Calu3 (cell line): ENCODE measurements at places on chromosomes 7 and 10. TPM values are rescaled to one million over a fixed set of nuclear protein-coding genes. Genes with fewer than 3 reads are reported as not detected.

The ATG9B gene
- 7.9 and 17.7 TPM in 2 replicates for total RNA-seq

The MALRD1 gene
- total RNA-seq: not detected in 2 replicates

The NEURL1 gene
- total RNA-seq: 0.22 TPM in 1 of 2 replicates, not detected in the other

The NKX6-2 gene
- total RNA-seq: not detected in 2 replicates

The INA gene
- total RNA-seq: 1.3 and 1.9 TPM in 2 replicates

The C7orf25 gene
- 10.1 and 10.4 TPM in 2 replicates for total RNA-seq

The PRKG1 gene
- 0.21 and 0.81 TPM in 2 replicates for total RNA-seq

The CRHR2 gene
- not detected in 2 replicates for total RNA-seq

GRCh38 chr7:154372011-154372601, 319.9 kb downstream of the DPP6 start:
- no peaks in the 10 kb centered on the region for H3K4me1 ChIP-seq
- H3K4me3 ChIP-seq: no peak overlapping the region
- no peak overlapping the region for H3K27ac ChIP-seq
- H3K36me3 ChIP-seq: no peaks in the 10 kb centered on the region
- no peaks in the 10 kb centered on the region for H3K27me3 ChIP-seq

DNA sequence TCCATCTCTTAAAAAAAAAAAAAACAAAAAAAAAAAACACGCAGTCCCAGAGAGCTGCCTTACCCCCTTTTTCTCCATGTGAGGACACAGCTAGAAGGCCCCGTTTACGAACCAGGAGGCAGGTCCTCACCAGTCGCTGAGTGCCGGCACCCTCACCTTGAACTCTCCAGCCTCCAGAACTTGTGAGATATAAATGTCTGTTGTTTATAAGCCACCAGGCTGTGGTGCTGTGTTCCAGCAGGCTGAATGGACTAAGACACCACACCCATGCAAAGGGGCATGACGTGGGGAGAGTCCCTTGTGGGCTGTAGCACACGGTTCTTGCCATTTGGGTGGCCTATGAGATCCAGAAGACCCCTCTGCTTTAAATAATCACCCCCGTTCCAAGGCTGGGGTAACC, 17.2 kb downstream of the ECHDC3 start:
- H3K36me3 ChIP-seq: peaks cover 21% of the 10 kb centered on the region
- H3K4me1 ChIP-seq: no peaks in the 10 kb centered on the region
- no peak for DNase-seq
- H3K4me3 ChIP-seq: no peak overlapping the region

GRCh38 chr7:25060487-25061055, 64.5 kb downstream of the CYCS start:
- H3K4me1 ChIP-seq: peaks cover 12% of the 10 kb centered on the region
- no peak overlapping the region for H3K4me3 ChIP-seq
- H3K27ac ChIP-seq: no peak overlapping the region
- no peaks in the 10 kb centered on the region for H3K27me3 ChIP-seq
- no peak for DNase-seq

DNA sequence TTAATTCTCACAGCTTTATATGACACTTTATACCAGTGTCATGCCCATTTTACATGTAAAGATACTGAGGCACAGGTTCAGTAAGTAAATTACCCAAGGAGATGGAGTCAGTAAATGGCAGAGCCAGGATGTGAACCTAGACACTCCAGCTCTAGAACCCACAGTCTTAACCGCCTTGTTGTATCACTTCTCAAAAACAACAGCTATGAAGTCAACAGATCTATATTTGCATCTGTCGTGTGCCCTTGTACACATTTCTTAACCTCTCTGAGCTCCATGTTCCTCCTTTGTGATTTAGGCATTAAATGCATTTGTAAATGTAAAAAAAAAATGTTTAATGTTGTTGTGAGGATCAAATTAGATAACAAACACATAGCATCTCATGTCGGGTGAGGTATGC, 716.2 kb downstream of the SUGCT start:
- no peak overlapping the region for H3K27ac ChIP-seq
- no peaks in the 10 kb centered on the region for H3K36me3 ChIP-seq

GRCh38 chr10:32023264-32023663, 33.0 kb downstream of the KIF5B start:
- peaks cover 73% of the 10 kb centered on the region for H3K36me3 ChIP-seq
- no peak for DNase-seq
- H3K27ac ChIP-seq: no peak overlapping the region

GRCh38 chr10:115941361-115941771, 331.6 kb downstream of the GFRA1 start:
- H3K4me1 ChIP-seq: no peaks in the 10 kb centered on the region
- H3K4me3 ChIP-seq: no peak overlapping the region
- no peaks in the 10 kb centered on the region for H3K36me3 ChIP-seq
- H3K27ac ChIP-seq: no peak overlapping the region
- DNase-seq: no peak

- H3K27ac ChIP-seq: no peak overlapping the region
- no peaks in the 10 kb centered on the region for H3K36me3 ChIP-seq
- no peaks in the 10 kb centered on the region for H3K27me3 ChIP-seq
- no peaks in the 10 kb centered on the region for H3K4me1 ChIP-seq
- H3K4me3 ChIP-seq: no peak overlapping the region
These were observed 2.1 kb upstream of the AKR1D1 start for GRCh38 chr7:138074121-138074520.

- no peak for DNase-seq
- no peaks in the 10 kb centered on the region for H3K27me3 ChIP-seq
- no peak overlapping the region for H3K27ac ChIP-seq
- H3K4me1 ChIP-seq: peaks cover 21% of the 10 kb centered on the region
- peaks cover 16% of the 10 kb centered on the region for H3K36me3 ChIP-seq
These were observed 125.8 kb downstream of the MAD1L1 start for GRCh38 chr7:2106924-2107323.

GRCh38 chr10:61890881-61891409, 10.6 kb upstream of the ARID5B start:
- H3K27me3 ChIP-seq: no peaks in the 10 kb centered on the region
- H3K4me3 ChIP-seq: no peak overlapping the region
- H3K4me1 ChIP-seq: no peaks in the 10 kb centered on the region
- H3K36me3 ChIP-seq: no peaks in the 10 kb centered on the region
- H3K27ac ChIP-seq: no peak overlapping the region

GRCh38 chr10:116589926-116590325, 833 bp upstream of the PNLIPRP1 start:
- H3K36me3 ChIP-seq: no peaks in the 10 kb centered on the region
- DNase-seq: no peak
- no peaks in the 10 kb centered on the region for H3K27me3 ChIP-seq
- H3K4me1 ChIP-seq: no peaks in the 10 kb centered on the region
- H3K4me3 ChIP-seq: no peak overlapping the region
